ENCODE measurements at places on chromosomes 5 and 9.

DNA sequence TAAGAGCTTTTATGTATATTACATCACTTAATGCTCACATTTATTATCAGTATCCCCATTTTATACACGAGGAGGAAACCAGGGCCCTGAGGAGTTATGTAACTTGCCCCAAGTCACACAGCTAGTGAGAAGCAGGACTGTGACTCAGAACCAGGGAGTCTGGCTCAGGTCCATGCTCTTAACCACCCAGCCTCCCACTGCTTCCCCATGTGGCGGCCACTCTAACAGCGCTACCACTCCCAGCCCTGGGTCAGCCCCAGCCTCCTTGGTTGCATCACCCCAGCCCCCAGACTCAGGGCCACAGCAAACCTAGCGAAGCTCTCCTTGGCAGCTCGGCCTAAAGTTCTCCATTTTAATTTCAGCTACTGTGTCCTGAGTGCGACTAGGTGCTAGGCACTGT, 159.1 kb downstream of the PAX5 start:
- no peak for DNase-seq

DNA sequence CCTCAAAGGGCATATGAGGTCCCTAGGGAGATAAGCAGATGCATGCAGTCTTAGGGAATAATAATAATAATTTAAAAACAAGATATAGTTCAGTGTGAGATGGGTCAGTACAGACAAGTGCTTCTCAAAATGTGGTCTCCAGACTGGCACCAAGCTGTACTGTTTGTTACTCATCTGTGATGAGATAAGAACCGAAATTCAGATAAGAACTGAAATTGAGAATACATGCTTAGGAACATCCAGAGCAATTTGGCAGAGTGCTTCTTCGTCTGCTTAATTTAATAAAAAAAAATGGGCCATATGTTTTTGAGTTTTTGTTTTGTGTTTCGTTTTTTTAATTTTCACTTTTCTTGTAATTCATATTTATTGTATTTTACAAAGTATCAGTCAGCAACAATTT, 86.5 kb upstream of the SGCD start:
- no peak for DNase-seq

- no peak for DNase-seq
Observed at GRCh38 chr9:5513966-5514616, 3.8 kb downstream of the PDCD1LG2 start.

DNA sequence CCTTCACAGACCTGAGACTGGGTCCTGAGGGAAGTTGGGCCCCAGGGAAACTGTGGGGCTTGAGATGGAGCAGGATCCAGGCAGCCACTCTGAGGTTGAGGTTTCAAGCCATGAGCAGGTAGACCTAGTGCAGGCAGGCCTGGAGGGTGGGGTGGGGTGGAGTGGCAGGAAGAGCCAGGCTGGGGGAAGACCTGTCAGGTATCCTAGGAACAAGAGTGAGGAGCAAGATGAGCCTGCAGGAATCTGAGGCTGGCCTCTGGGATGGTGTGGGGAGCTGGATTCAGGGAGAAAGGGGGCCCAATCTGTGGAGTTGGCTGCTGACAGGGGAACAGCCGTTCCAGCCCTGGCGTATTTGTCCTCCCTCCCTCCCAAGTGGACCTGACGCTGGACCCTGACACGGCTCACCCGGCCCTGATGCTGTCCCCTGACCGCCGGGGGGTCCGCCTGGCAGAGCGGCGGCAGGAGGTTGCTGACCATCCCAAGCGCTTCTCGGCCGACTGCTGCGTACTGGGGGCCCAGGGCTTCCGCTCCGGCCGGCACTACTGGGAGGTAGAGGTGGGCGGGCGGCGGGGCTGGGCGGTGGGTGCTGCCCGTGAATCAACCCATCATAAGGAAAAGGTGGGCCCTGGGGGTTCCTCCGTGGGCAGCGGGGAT, 9.8 kb downstream of the RACK1 start:
- DNase-seq: no peak

GRCh38 chr9:72333197-72333596, 31.8 kb downstream of the ZFAND5 start:
- DNase-seq: no peak

DNA sequence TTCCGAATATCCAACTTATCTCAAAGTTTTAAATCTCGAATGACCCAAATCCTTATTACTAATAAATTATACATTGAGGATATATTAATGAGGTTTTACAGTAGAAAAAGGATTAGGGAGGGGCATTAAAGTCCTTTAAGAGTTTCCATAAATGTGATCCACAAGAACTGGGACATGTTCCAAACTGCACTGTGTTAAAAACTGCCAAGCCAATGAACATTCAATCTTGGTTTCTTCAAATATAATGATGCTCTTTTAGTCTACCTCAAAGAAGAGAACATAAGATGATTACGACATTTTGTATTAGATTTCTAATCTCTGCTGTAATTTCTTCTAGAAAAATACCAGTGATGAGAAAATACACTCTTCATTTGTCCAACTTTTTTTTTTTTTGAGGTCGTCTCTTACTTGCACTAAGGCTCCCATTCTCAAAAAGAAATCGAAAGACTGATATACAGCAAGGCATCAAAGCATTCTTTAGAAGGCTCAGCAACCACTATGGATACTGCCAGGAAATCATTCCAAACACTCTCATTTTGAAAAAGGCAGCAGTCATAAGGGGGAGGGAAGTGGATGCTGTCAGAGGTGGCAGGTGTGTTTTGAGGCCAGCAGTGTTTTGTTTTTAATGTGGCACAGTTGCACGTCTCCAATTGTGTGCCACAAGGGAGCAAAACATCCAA, 1.7 kb downstream of the PTAR1 start:
- DNase-seq: peak; percentile 30

DNA sequence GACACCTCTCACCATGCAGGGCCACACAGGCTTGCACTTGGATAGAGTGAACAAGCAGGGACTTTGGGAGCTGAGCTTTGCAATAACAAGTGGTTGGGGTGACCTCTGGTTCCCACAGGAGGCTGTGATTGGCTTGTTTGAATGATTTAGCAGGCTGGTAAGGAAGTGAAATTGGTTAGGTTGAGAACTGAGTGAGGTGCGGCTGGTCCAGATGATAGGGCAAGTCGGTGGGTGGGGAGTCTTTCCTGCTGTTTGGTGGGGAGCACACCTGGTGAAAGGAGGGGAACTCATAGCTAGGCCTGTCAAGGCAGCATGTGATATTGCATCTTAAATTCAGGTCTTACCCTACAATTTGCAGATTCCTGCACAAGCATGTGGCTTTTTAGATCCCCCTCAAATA, 794.6 kb upstream of the ZNF608 start:
- DNase-seq: no peak

DNA sequence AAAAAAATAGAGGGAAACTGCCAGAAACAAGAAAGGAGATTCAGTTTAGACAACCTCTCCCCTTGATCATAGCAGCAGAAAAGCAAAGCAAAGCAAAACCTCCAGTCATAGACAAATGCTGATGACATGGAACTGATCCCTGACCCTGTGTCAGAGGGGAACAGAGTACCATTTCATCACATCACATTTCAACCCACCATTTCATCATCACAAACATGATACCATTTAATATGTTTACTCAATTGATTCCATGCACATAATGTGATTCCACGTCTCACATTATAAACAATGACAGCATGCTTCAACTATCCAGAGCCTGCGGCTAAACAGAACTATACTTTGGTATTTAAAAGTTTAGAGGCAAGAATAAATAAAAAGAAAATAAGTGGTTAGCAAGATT, 28.7 kb upstream of the ACOT12 start:
- DNase-seq: no peak

GRCh38 chr5:151660616-151661495, 25.9 kb downstream of the SPARC start:
- DNase-seq: no peak

- no peak for DNase-seq
Observed at GRCh38 chr5:60263346-60263745, 369.8 kb upstream of the PDE4D start.

GRCh38 chr5:14231156-14231555, 88.0 kb downstream of the TRIO start:
- DNase-seq: no peak

GRCh38 chr5:150101023-150101422, 14.7 kb upstream of the CSF1R start:
- DNase-seq: no peak

DNA sequence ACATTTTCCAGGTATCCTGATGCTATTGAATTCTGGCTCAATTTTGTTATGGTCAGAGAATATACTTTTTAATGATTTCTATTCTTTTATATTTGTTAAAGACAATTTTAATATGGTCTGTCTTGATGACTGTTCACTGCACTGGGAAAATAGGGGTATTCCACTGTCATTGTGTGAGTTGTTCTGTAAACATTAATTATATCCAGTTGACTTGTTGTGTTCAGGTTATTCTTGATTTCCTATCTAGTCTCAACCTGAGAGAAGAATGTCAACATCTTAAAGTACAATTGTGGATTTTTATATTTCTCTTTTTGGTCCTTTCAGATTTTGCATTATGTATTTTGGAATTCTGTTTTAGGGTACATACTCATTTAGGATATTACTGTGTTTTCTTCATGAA, 59.9 kb upstream of the EXOC3 start:
- no peak for DNase-seq

- DNase-seq: no peak
Observed at GRCh38 chr5:151023651-151024050, 3.3 kb downstream of the GPX3 start.

DNA sequence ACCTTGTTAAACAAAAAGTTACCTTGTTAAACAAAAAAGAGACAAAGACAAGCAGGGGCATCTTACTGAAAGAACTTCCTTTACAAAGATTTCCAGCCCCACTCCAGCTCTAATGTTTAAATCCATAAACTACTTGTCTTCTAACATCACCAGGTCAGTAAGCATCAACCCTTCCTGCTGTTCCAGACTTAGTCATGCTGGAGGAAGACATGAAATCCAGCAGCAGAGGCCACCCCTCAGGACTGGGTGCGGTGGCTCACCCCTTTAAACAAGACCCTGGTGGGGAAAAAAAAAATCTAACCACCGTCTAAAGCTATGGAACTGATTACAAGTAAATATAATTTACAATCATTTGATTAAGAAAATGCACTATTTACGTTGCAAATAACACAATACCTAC, 9.1 kb downstream of the PDCL start:
- DNase-seq: no peak

DNA sequence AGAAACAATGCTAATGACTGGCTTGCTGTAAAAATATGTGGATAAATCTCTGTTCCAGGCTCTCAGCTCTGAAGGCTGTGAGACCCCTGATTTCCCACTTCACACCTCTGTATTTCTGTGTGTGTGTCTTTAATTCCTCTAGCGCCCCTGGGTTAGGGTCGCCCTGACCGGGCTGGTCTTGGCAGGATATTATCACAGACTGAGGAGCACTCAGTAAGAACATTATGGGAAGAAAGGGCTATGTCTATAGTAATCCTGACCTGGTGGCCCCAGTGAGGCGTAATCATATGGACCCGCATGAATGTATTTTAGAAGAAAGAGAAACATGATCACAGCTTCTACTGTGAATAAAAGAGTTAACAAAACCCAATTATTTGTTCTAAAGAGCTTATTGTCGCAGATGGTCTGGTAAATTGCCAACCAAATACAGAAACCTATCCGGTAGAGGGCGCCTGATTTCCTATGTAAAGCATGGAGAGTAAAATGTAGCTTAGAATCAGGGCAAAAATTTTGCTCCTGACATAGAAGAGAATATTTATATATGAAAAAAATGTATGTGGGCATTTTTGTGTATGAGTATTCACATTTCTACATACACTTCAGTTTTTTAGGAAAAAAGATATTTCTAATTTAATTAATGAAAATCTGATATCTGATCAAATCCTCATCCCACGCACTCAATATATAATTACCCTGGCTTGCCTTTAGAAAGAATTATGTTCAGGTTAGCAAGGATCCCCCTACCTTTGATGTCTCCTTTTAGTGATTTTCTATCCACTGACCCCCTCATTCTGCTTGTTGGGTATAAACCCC, 5.8 kb upstream of the IFNA1 start:
- peak; percentile 2 for DNase-seq

DNA sequence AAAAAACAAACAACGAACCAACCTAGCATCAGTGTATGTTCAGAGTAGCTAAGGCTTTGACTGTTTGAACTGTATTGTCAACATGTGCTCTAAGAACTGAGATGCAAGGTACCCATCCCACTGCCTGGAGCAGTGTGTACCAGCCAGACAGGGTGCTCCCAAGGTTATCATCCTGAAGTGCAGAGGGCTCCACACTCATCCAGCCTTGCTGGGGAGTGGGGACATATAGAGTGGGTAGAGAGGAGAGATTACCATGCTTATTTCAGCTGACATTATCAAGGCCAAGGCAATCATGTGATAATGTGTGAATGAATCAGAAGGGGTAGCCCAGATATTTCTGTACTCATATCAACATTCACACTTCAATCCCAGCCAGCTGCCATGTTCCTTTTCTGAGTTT, 68.7 kb upstream of the ZNF622 start:
- no peak for DNase-seq

GRCh38 chr5:11547730-11548129, 356.5 kb downstream of the CTNND2 start:
- DNase-seq: no peak

- DNase-seq: no peak
Observed at GRCh38 chr9:114016101-114016500, 62.0 kb downstream of the AMBP start.

DNA sequence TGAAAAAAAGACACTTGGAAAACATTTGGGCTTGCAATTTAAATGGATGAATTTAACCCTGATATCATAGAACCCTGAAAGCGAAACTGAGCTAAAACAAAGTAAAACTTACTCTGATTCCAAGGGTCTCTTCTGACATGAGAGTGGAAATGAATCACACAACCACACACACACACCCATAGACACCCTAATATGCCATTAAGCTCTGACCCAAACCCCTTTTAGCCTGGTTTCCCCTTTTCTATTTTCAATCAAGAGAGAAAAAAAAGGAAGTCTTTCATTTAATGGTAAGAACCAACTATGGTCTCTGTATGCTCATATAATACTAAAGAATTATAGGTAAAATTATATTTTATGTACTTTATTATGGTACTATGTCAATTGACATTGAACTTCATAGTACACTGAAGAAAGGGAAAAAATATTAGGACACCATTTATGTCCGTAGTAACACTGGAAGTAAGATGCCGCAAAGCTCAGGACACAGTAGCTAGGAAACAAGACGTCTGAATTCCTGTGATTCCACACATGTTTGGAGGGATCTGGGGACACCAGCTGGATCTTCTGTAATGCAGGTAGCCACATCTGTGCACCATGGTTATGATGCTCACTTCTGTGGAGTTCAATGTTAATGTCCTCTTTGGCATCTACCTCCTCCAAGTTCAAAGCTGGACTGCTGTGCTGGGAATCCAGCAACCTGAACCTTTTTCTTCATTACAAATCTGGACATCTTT, 95.8 kb downstream of the PCSK1 start:
- DNase-seq: no peak
